Astrocyte of the hippocampus (primary cell): ENCODE measurements at places on chromosomes 4 and X.

GRCh38 chr4:177810220-177810619 lies 368.0 kb upstream of the AGA start:
- no peak for DNase-seq

GRCh38 chr4:184645904-184646610 lies 3.2 kb downstream of the CASP3 start:
- no peak for DNase-seq

GRCh38 chrX:134368126-134368525 lies 91.8 kb upstream of the HPRT1 start:
- no peak for DNase-seq

GRCh38 chr4:111960241-111960667 lies 185.0 kb upstream of the FAM241A start:
- DNase-seq = peak; percentile 4

GRCh38 chrX:107601326-107601725 lies 27.0 kb upstream of the PRPS1 start:
- DNase-seq = no peak

- no peak for DNase-seq
Measured at GRCh38 chrX:131279617-131280016, 9.5 kb downstream of the IGSF1 start.

DNA sequence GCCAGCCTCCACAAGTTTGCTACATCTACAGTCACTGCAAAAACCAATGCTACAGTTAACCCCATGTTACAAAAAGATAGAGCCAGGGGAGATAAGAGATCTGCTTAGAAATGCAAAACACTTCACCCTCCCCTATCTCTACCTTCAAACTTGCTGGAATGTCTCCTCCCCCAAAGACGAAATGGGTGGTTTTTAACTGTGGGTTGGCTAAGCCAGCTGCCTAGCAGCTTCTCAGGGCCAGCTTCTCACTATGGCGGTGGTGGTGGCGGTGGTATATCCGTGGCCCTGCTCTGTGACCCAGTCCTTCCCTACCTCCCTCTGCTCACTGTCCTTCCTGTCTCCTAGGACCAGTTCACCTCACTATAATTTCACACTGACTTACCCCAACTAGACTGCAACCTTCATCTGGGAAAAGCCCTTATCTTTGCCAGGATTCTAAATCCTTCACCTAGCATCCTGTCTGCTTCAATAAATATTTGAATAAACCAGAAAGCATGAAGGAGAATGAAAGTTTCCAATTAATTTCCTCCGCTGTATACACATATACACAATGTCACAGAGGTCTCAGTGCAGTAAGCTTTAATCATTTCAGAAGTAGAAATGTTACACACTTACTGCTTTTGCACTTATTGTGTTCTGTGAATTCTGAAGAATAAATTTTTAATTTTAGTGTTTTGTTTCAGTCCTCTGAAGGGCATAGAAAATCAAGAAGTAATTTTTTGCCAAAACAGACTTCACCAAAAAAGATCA lies 46.3 kb downstream of the SH3KBP1 start:
- DNase-seq = no peak

GRCh38 chr4:15396157-15396800 lies 31.6 kb upstream of the C1QTNF7 start:
- peak; percentile 52 for DNase-seq

DNA sequence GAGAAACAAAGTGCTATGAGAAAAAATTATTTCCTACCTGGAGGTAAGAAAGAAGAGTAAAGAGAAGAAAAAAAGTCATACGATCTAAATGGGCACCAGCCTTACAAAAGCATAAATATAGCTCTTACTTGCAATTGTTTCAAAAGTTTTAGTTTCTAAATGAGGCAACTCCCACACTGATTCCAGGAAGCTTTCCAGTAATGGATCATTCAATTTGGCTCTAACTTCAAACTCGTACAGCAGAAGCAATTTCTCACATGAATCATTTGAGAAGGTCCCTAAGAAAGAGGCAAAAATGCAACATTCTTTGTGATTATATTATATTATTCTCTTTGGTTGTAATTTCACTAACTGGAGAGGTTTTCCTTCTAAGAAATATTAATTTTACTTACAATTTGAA lies 109.9 kb downstream of the DLG3 start:
- DNase-seq = no peak

GRCh38 chr4:71187404-71188155 lies 151.2 kb upstream of the SLC4A4 start:
- DNase-seq = peak; percentile 68

DNA sequence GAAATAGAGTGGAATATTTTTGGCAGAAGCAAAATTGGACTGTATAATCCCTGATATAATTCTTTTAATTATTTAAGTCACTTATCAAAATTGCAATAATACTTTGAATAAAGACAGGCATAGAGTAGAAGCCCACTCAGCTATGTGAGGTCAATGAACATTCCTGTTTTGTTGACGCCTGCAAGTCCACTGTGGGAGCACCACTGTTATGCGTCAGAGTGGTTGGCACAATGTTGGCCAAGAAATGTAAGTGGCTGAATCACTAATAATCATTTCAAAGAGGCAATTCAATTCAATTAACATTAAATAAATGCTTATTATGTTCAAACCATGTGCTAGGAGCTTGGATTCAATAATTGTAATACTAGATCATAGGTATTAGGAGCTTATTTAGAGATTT lies 221.0 kb downstream of the SPCS3 start:
- peak; percentile 37 for DNase-seq

DNA sequence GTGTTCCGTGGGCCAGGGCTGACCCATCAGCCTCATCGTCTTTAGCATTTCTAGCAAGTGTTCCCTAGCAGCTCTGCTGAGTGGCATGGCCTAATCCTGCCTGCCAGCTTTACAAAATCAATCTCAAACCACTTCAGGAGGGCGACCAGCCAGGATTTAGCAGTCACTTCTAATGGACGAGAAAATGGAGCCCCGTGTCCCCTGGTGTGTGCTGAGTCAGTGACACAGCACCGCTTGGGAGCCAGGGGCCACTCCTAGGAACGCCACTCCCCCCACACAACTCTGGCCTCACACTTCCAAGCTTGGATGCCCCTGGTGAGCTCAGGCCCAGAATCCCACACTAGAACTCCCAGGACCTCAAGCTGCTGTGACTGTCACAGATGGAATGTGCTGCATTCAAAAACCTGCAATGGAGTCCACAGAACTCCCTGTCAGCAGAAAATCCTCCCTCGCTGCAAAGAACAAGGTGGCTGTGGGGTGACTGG lies 311.2 kb upstream of the GATB start:
- peak; percentile 68 for DNase-seq

DNA sequence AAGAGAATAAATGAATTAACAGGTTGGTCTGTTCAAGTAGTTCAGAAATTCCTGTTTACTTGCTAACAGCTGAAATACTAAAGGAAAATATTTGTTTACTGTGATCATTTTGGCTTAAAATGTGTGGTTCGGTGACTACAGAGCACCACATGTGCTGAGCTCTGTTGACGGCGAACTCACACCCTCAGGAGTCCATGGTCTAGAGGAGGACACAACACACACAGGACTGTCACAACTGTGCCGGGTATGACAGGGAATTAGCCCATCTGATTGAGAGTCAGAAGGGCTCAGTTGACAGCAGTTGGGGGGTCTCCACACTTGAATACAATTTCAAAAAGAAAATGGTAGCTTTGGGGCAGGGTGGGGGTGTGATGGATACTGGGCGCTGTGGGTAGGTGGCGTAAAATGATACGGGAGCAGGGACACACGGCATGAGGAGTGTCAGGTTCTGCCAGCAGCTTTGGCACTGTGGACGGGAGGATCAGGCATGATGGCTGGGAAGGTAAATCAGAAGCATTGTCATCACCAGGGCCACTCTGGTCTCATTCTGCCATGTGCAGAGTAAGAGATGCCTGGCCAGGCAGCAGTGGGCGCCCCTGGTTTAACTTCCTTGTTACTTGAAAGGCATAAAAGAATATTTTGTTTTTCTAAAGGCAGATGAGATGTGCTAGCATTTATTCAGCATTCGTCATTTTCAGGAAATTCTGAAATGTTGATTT lies 33.3 kb downstream of the CLDN22 start:
- DNase-seq = no peak

DNA sequence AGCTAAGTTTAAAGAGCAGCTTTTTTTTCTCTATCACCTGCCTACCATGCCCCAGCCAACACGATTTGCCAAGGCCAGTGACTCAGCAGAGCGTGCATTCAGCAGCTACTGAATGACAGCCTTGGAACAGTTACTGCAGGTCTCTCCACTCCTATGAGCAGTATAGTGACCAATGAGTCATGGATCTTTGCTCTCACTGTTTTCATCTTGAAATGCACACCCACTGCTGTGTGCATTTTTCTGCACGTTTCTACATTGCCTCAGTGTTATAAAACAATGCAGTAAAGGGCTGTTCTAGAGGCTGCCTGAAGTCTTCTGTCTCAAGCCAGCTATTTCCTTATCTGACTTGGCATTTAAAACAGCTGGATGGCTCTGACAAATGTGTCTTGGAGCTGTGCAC lies 66.0 kb upstream of the C4orf54 start:
- DNase-seq = peak; percentile 88

- DNase-seq = peak; percentile 39
Measured at GRCh38 chrX:155544881-155545280, 67.9 kb downstream of the TMLHE start.

- DNase-seq = no peak
Measured at GRCh38 chr4:54289316-54289715, 60.2 kb downstream of the PDGFRA start.

GRCh38 chr4:54556051-54556450 lies 101.7 kb upstream of the KIT start:
- DNase-seq = no peak

DNA sequence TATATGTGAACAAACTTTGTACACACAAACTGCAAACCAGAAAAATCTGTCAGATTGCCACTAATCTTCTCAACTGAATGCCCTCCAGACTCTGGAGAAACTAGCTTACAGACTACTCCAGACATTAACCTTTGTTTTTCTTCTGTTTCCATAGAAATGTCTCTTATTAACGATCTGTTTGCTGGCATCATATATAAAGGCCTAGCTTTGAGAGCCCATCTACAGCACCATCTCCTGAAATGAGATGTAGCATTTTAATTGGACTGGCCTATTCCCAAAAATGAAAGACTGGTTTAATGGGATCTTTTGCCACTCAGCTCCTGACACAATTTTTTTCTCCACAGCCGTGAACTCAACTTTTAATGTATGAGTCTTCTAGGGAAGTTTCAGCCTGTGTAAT lies 266.0 kb upstream of the IL1RAPL1 start:
- DNase-seq = peak; percentile 2

DNA sequence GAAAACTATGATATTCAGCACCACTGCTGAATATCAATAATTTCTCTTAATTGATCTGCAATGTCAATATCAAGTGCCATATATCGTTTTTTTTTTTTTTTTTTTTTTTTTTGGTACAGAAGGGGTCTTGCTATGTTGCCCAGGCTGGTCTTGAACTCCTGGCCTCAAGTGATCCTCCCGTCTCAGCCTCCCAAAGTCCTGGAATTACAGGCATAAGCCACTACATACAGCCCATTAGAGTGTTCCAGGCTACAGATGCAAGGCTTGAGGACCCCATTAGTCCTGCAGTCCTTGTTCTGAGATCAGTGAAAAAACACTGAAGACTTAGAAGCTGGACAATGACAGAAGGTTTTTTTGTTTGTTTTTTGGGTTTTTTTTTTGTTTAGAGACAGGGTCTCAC lies 48.3 kb downstream of the PPP3CA start:
- DNase-seq = no peak

DNA sequence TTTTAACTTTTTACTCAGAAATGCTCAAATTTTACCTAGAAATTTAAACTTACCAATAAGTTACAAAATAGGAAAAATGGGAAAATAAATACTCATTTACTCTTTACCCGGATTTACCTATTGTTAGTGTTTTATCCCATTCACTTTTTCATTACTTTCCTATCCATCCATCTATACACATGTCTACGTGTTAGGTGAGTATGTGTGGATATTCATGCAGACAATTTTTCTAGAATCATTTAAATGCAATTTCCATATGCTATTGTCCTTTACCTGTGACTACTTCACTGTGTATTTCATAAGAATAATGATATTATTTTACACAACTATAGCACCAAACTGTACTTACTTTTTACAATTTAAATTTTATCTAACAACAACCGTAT lies 896.6 kb upstream of the INTU start:
- no peak for DNase-seq

- DNase-seq = no peak
Measured at GRCh38 chr4:7647600-7648543, 213.1 kb upstream of the PSAPL1 start.

GRCh38 chr4:64497491-64497890 lies 88.2 kb upstream of the TECRL start:
- peak; percentile 46 for DNase-seq

GRCh38 chrX:50067435-50068284 lies 133.1 kb downstream of the AKAP4 start:
- peak; percentile 72 for DNase-seq

DNA sequence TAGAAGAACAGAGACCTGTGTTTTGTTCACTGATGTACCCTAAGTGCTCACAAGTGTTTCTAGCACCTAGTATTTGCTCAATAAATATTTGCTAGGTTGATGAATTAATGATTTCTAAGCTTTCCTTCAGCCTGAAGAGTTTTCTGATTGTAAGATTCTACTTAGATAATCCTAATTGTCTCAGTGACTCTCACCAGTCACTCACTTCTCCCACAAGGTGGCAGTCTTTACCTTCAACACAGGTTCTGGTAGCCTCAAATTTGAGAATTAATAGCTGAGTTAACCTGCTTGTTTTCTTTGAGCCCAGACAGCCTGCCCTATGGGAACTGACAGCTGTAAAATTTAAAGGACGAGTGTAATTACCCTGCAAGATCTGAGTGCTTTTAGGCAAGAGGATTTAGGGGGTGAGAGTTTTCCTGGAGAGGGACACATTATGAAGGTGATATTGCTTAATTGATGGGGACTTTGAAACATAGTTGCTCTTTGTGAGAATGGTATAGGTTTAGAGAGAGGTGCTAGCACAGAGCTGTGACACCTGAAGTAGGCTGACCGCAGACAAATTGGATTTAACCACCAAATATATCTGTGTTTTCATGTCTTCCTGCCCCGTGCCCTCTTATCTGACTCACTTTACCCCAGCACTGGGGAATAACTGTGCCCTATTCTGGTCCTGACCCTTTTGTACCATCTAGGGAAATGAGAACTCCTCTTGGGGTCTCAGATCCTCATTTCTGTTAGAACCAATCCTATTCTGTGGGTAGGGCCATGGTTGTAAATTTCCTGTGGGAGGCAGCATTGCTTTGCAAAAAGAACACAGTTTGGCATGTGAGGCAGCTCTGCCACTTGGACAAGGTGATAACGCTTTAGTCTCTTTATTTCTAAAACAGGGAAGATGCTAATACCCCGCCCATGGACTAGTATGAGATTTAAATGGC lies 27.7 kb downstream of the CD38 start:
- peak; percentile 77 for DNase-seq

- peak; percentile 41 for DNase-seq
Measured at GRCh38 chr4:6332042-6332668, 62.5 kb downstream of the WFS1 start.

DNA sequence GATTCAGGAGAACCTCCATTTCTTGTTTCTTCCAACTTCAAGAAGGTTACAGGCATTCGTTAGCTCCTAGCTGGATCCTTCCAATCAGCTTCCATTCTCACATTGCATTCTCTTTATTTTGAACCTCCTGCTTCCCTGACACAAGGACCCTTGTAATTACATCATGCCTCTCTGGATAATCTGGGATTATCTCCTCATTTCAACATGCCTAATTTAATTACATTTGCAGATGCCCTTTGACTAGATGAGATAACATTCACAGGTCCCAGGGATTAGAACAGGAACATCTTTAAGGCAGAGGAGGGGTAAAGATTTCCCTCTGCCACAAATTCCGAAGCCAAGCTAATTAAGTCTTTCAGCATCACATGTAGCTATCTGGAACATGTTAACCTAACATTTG lies 753.8 kb upstream of the PCDH7 start:
- no peak for DNase-seq
